ENCODE measurements at places on chromosomes 3 and 15. TPM values are rescaled to one million over a fixed set of nuclear protein-coding genes. Genes with fewer than 3 reads are reported as not detected.

The SIDT1 gene
- polyA plus RNA-seq, result 0.30 TPM

The DUOX1 gene
- 0.11 TPM for polyA plus RNA-seq

The FSD2 gene
- 29.8 TPM for polyA plus RNA-seq

The IMPG2 gene
- 0.06 TPM for polyA plus RNA-seq

DNA sequence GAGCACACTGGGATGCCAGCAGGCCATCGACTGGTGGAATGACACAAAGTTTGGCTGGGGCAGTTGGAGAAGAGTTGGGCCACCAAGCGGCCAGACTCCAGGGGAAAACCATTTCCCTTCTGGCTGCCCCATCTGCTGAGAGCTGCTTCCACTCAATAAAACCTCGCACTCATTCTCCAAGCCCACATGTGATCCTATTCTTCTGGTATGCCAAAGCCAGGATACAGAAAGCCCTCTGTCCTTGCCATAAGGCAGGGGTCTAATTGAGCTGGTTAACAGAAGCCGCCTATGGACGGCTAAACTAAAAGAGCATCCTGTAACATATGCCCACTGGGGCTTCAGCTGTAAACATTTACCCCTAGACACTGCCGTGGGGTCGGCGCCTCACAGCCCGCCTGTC lies 55.1 kb downstream of the NKIRAS1 start:
- H3K27ac ChIP-seq, result no peak overlapping the region
- DNase-seq, result no peak
- H3K4me1 ChIP-seq, result peaks cover 50% of the 10 kb centered on the region
- no peak overlapping the region for H3K4me3 ChIP-seq
- H3K27me3 ChIP-seq, result no peaks in the 10 kb centered on the region

- H3K4me3 ChIP-seq, result no peak overlapping the region
- no peaks in the 10 kb centered on the region for H3K4me1 ChIP-seq
- DNase-seq, result no peak
- no peaks in the 10 kb centered on the region for H3K27me3 ChIP-seq
- no peaks in the 10 kb centered on the region for H3K36me3 ChIP-seq
These were observed 148.0 kb downstream of the DIPK2A start for GRCh38 chr3:144119633-144120032.

DNA sequence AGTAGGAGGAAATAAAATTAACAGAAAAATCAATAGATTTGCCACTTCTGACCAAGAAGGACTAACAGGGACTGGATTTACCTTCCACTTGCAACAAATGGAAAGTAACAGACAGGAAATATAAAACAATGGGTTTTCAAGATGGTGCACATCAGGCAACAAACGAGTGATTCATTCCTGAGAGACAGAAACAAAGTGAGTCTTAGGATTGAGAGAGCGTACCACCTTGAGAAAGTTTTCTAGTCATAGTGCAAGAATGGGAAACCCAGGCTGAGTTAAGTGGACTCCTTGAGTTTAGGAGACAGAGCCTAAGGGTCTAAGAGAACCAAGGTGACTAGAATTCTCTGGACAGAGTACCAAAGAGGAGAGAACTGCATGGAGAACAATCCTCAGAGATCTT lies 101.7 kb downstream of the PPP2R3A start:
- peaks cover 5% of the 10 kb centered on the region for H3K36me3 ChIP-seq
- no peaks in the 10 kb centered on the region for H3K27me3 ChIP-seq
- peaks cover 15% of the 10 kb centered on the region for H3K4me1 ChIP-seq
- H3K27ac ChIP-seq, result no peak overlapping the region
- H3K4me3 ChIP-seq, result no peak overlapping the region

GRCh38 chr3:109331692-109332091 lies 5.7 kb downstream of the DPPA4 start:
- DNase-seq, result no peak
- no peaks in the 10 kb centered on the region for H3K36me3 ChIP-seq
- peaks cover 17% of the 10 kb centered on the region for H3K27me3 ChIP-seq
- H3K4me1 ChIP-seq, result no peaks in the 10 kb centered on the region

GRCh38 chr15:96818861-96819260 lies 488.4 kb downstream of the NR2F2 start:
- H3K27me3 ChIP-seq, result peaks cover 5% of the 10 kb centered on the region
- H3K27ac ChIP-seq, result no peak overlapping the region
- no peaks in the 10 kb centered on the region for H3K4me1 ChIP-seq
- DNase-seq, result no peak

Data from heart left ventricle (tissue), 16 donors.